MM.1S (cell line): ENCODE measurements at places on chromosomes 2 and 18.
A peak's percentile ranks its signal among the peaks of the same experiment; 100 is the strongest.

DNA sequence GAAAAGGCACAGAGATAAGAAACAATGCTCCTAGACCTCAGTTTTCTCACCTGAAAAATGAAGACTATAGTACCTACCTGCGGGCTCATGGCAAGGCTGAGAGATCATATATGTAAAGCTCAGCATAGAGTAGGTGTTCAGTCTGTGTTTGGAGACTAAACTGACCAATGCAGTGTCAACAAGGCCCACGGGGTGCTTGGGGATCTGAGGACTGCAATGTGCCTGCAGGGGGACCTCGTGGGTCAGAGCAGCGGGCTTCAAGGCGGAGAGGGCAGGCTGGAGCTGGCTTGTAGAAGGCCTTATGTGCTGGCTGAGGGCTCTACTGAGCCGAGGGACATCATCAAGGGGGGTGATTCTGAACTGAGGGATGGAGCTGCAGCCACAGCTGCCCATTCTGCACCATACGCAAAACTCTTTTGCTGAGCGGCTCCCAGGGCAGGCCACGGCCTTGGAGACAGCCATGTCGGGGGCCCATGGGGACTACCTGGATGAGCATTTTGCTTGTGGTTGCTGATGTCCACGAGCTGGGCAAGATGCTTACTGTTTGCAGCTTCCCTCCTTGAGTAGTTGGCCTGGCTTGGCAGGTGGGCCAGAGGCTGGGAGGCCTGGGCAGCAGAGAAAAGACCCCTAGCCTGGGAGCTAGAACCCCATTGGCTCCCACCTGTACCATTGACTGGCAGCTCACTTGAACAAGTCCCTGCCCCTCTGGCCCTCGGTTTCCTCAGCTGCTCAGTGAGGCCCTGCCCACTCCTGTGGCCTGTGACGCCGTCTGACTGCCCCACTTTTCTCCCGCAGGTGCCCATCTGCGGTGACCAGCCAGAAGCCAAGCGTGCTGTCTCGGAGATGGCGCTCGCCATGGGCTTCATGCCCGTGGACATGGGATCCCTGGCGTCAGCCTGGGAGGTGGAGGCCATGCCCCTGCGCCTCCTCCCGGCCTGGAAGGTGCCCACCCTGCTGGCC is 23.5 kb downstream of the STEAP3 start:
- DNase-seq: no peak

DNA sequence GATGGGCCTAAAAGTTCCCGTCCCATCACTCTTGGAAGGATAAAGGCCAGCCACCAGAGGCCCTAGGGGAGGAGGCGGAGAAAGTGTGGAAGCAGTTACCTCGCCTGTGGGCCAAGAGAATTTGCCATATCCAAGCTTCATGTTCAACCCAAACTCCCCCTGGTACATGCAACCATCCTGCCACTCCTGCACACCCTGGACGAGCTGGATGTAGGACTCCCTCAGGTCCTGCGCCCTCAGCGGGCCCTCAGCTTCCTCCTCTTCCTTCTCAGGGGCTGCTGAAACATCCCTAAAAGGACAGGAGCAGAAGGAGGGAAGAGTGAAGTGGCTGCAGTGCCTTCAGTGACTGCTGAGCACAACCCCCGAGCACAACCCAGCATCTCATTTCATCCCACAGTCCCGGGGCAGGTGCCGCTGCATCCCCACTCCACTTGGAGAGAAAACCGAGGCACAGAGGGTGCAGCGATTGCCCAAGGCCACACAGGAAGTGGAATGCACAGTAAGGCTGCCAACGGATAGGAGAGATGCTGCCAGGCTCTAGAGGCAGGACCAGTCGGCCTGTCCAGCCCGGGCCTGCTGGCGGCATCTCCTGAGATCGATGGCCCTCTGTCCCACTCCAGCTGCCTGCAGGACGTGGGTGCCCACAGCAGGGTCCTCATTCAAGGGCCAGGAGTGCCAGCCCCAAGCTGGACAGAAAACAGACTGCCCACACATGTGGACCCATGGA is 2.9 kb downstream of the ANKMY1 start:
- no peak for DNase-seq

- DNase-seq: peak; percentile 50
Measured at GRCh38 chr2:127064642-127065250, 42.2 kb downstream of the BIN1 start.

GRCh38 chr2:127175751-127176354 is 44.2 kb downstream of the CYP27C1 start:
- DNase-seq: no peak

- DNase-seq: no peak
Measured at GRCh38 chr18:31040686-31041270, 1.8 kb downstream of the DSC3 start.

- no peak for DNase-seq
Measured at GRCh38 chr2:237200462-237200861, 114.8 kb downstream of the COPS8 start.

DNA sequence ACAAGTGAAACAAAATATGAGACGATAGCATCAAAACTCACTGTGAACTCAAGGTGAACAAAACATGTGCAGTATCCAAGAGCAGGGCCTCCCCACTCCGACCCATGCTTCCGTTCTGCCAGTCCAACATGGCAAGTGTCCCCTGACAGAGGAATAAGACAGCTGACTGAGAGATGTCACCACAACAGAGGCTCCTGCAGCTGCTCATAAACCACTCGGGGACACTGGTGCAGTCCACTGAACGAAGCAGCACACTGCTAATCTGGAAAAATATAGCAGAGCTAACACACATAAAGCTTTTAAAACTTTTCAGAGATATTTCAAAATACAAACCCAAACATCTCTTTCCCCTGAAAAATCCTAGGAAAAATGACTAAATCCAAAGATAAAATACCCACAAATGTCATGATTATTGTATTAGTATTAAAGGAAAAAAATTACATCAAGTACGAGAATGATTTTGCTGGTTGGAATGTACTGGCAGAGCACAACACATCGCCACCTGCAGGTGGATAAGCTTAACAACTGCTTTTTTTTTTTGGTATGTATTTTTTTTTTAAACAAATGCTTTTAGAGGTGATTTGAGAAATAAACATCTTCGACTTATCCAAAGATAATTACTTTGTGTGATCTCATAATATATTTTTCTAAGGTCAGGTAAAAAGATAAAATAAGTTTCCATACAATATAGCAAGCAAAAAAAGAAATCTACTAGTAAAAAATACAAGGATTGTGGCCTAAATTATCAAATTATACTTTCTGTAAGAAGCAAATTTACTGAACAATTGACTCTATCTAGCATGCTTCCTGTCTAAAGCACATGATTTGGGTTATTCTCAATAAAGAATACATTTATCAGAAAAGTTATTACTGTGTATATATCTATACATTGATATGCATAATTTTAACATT is 18.6 kb downstream of the THADA start:
- peak; percentile 38 for DNase-seq

GRCh38 chr2:112626604-112627059 is 19.1 kb upstream of the SLC20A1 start:
- peak; percentile 44 for DNase-seq

- no peak for DNase-seq
Measured at GRCh38 chr2:236616624-236617023, 47.0 kb downstream of the ACKR3 start.

DNA sequence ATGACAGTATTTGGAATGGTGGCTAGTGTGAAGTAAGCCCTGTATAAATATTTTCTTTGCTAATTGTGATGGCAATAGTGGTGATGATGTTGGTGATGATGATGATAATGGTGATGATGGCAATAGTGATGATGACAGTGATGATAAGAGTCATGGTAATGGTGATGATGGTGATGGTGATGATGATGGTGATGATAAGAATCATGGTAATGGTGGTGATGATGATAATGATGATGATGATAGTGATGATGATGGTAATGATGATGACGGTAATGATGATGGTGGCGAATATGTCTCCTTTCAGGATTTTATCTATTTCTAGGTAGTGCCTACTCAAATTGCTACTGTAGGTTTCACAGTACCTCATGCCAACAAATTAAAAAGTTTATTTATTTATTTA is 205.4 kb downstream of the GALR1 start:
- DNase-seq: no peak

- DNase-seq: peak; percentile 79
Measured at GRCh38 chr2:65055422-65056214, 598 bp upstream of the CEP68 start.

DNA sequence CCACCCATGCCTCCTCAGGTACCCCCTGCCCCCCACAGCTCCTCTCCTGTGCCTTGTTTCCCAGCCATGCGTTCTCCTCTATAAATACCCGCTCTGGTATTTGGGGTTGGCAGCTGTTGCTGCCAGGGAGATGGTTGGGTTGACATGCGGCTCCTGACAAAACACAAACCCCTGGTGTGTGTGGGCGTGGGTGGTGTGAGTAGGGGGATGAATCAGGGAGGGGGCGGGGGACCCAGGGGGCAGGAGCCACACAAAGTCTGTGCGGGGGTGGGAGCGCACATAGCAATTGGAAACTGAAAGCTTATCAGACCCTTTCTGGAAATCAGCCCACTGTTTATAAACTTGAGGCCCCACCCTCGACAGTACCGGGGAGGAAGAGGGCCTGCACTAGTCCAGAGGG is 803 bp upstream of the DES start:
- DNase-seq: no peak

- no peak for DNase-seq
Measured at GRCh38 chr18:54296062-54296461, 26.7 kb downstream of the POLI start.

DNA sequence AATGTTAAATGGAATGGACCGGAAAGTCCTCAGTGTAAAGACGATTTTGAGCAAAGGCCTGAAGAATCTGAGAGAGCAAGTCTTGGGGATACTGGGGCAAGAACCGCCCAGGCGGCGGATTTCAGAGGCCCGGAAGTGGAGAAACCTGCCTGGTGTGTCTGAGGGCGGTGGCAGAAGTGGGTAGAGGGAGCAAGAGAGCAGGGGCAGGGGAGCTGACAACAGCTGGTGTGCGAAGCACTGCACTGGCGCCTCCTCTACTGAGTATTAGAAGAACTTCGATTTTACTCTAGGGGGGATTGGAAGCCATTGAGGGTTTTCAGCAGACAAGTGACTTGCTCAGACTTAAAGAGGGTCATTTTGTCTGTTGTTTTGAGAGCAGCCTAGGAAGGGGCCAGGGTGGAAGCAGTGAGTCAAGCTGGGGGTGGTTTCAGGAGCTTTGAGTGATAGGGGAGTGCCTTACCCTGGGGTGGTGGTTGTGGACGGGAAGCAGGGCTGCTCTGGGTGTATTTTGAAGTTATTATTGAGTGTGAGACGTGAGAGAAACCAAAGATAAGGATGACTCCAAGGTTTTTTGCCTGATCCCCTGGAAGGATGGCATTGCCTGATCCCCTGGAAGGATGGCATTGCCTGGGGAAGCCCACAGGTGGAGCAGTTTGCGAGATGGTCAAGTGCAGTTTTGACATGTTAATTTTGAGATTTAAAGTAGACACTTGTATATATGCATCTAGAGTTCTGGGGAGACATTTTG is 52.5 kb downstream of the ZNF236 start:
- no peak for DNase-seq
